Activated naive CD4-positive, alpha-beta T cell treated with anti-CD3 and anti-CD28 coated beads, Interleukin-2, amount 50 U/mL, for 16 hours (primary cell): ENCODE measurements at places on chromosomes 2 and 18.

DNA sequence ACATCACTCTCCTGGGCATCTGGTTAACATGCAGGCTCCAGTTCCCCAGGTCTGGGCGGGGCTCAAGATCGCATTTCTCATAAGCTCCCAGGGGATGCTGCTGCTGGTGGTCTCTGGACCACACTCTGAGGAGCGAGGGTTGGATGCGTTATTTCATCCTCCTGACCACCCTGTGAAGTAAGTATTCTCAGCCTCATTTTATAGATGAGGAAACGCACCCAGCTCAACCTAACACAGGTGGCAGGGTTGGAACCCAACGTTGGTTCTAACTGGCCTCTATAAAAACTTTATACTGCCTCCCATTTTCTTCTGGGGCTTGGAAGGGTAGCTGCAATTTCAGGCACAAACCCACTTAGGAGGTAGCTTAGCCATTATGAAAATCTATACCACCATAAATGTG lies 120.5 kb downstream of the FAM210A start:
- no peak for DNase-seq

- DNase-seq: no peak
Measured at GRCh38 chr2:100987536-100987935, 14.6 kb upstream of the RPL31 start.

GRCh38 chr2:105796131-105796638 lies 51.5 kb downstream of the NCK2 start:
- no peak for DNase-seq

DNA sequence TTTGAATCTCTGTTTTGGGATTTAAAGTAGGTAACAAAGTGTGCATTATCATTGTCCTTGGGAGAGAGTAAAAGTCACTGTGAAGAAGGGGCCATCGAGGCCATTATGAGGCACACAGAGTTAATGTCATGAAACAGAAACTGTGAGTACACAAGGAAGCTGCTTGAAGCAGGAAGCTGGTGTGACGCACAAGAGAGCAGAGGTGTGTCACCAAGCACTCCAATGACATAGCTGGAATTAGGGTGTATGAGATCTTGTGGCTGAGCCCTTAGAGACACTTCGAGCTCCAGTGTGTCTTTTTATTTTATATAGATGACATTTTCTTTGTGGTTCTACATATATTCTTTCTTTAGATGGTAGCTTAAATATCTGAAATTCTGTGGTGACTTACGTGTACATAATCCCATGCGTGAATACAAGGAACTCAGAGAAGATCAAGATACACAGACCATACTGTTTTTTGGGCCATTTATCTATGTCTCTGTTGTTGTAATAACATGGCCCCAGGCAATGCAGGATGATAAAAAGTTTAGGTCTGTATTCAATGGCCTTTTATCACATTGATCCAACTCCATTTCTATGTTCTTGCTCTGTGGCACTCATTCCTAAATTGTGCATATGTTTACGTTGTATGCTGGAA lies 164.7 kb upstream of the FAM98A start:
- DNase-seq: no peak
